ENCODE measurements at places on chromosomes 6 and 20. TPM values are rescaled to one million over a fixed set of nuclear protein-coding genes. Genes with fewer than 3 reads are reported as not detected.

- no peak for DNase-seq
These were observed 178.7 kb downstream of the CLIC5 start for GRCh38 chr6:45836984-45837383.

DNA sequence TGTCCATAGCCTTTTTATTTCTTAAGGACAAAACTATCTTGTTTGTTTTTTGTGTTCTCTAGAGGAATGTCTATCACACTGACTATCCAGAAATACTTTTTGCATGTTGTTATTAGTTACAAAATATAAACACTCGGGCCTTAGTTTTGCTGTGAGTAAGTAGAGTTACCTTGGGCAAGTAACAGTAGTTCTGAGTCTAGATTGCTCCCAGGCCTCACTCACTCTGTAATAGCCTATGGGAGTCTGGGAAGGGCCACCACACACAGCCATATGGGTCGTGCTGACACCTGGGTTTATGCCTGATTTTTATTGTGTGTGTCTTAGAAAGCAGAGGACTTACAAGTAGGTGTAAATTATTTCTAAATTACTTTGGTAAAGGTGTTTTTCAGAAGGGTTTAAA lies 185.8 kb downstream of the TMEM242 start:
- DNase-seq: no peak

GRCh38 chr6:166849749-166850183 lies 106.6 kb downstream of the RNASET2 start:
- no peak for DNase-seq

DNA sequence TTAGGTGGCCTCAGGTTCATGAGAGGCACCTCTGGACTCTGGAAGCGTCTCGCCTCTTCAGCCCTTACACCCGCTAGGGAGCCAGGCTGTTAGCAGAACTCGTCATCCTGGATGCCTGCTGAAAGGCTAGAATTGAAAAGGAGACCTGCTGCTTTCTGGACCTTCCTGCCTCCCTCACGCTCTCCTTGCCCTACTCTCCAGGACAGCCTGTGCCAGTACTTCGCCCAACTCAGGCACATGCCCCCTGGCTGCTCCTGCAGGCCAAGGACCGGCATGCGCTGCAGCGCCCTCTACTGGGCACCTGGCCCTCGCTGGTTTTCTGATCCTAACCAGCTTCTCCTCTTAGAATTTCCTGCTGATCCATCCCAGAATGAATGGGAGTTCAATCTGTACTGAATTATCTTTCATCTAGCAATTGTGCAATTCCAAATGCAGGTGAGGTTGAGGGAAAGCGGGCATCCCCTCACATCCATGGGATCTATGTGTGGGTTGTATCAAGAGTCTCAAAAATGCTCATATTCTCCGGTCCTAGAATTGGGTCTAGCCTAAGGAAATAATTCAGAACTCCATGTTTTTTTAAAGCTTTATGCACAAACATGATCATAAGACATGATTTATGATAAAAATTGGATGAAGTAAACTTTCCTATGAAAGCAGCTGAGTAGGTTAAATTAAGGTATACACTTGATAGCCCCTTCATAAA lies 78.0 kb downstream of the PTPN1 start:
- DNase-seq: peak; percentile 64

DNA sequence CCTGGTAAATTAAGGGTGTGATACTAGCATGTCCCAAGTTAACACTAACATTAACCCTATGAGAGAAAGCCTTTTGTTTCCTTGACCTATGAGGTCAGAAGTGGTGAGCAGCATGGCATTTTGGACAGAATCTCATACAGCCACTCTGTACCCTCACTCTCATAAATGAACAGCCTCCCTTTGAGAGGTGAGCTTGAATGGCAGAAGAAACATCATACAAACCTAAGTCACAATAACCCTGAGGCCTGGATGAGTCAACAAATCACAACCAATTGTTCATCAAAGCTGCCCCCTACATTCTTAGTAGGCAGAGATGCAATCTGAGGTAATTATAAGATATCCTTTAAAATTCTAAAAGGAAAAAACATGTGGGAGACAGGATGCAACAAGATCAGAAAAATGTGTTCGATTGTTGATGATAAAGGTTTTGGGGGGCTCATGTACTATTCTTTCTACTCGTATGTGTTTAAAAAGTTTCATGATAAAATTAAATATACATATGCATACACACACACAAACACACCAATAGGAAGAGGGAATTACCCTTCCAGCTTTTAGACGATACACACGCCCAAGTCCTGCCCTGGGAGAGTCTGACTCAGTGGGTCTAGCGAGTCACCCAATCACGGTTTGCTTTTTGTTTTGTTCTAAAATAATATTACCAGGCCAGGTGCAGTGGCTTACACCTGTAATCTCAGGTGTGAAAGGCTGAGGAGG lies 117.3 kb downstream of the ARHGAP18 start:
- DNase-seq: peak; percentile 74

The SYNDIG1 gene
- not detected for total RNA-seq

DNA sequence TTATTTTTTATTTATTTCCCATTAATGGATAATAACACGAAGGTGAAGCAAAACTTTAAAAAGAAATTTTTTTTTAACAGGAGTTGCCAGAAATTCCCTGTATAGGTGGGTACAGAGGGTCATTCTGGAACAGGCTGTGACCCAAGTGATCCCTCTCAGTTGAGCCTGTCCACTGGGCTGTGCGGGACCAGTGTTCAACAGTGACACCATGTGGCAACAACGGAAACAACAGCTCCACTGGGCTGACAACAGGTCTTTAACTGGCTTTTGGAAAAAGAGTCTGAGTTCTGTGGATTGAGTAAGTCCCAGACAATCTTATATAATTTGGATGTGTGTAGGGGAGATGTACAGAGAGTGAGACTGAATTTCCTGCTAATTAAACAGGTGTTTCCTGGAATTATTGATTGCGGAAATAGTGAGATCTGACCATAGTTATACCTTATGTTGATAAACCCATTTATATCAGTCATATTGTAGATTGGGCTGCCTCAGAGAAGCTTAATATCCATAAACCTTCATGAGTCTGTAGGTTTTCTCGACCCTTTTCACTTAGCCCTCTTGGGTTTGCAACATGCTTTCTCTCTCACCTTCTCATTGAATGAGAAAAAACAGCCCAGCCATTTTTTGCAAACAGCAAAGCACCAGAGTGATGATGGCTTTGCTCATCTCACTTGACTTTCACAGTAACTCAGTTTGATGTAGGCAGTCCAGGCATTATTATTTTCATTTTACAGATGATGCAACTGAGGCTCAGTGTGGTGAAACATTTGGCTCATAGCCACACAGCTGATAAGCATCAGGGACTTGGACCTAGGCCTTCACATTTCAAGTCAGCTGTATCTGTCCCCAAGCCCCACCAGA lies 17.5 kb downstream of the KIAA1755 start:
- peak; percentile 37 for DNase-seq

The GSS gene
- 121 TPM for total RNA-seq

DNA sequence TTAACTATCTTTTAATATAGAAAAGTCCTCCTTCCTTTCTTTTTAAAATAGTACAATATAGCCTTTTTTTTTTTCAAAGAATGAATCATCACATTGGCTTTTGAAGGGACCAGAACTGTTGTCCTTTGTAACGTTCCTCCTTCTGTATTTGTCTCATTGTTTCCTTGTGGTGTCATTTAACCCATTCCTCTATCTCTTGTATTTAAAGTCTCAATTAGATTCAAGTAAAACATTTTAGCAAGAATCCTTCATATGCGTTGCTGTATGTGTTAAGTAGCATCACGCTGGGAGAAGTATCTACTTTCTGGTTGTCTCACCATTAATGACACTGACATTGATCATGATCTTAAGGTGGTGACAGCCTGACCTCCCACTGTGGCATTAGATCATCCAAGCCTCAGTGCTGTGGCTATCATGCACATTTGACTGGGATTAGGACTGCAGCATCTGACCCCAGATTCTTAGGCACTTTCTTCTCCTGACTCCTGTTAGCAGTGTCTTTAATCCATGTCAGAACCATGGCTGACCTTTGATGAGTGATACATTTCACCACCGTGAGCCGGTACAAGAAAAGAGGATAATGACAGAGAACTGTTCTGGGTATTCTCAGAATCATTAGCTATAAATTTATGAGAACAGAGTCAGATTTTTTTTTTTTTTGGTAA lies 67.5 kb upstream of the TFB1M start:
- peak; percentile 44 for DNase-seq

GRCh38 chr6:20338156-20338555 lies 63.5 kb upstream of the E2F3 start:
- DNase-seq: peak; percentile 34

The DEFB113 gene
- total RNA-seq: not detected

DNA sequence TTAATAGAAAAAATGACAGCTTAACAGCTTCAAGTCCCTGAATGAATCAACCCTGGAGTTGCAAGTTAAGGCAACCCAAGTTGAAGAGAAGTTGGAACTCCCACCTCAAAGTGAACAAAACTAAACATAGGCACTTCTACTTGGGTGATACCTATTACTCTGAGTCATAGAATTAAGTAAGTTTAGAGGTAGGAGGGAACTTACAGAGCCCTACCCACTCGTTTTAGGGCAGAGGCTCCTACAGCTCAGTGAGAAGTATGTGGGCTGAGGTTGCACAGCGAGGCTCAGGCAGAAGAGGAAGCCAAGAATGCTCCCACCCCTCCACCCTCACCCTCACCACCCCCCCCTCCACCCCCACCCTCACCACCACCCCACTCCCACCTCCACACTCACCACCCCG lies 42.2 kb downstream of the NFATC2 start:
- peak; percentile 36 for DNase-seq

DNA sequence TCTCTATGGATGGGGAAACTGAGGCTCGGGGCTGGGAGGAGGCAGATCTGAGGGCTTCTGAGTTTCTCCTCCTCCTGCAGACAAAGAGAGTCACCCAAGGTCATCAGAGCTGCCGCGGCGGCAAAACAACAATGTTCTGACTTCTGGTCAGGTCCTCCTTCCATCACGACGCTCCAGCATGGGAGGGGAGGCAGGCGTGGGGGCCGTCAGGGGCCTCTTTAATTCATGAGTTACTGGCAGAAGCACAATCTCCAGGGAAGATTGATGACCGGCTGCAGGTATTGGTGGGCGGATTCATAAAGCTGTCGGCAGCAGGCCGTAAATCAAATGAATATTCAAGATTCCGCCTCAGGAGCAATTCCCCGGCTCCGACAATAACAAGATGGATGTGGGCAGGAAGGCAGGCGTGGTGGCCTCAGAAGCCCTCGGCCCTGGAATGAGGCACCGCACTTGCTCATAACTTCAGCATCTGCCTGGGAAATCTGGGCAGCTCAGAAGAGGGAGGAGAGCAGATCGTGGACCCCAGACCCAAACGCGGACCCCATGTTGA lies 19.1 kb downstream of the PCK1 start:
- peak; percentile 28 for DNase-seq

The GTSF1L gene
- total RNA-seq: not detected

DNA sequence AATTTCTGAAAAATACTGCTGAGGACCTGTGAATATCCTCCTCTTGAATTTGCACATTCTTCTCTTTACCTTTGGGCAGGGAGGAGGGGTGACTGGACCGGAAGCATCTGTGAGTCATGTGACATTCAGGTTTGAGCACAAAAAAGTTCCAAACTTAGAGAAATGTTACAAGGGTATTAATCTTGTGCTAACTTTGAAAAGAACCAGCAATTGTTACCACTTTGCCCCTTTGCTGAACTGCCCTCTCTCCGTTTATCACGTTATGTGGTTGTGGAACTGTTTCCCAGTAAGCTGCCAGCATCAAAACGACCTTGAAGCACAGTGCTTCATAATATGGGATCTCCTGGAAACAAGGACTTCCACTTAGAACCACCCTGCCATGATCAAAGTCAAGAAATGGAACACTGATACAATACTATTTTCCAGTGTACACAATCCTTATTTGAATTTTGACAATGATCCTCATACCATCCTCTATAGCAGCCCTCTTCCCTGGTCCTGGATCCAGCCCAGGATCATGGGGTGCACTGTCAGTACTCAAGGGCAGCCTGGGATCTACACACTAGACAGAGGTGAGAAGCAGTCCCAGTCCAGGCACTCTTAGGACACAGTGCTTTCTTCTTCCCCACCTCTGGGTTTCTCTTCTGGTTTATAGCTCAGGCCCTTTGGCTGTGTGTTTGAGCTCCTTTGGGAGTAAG lies 2.3 kb upstream of the TUBB1 start:
- DNase-seq: peak; percentile 56

- DNase-seq: no peak
These were observed 35.3 kb downstream of the NOL4L start for GRCh38 chr20:32549842-32550241.

The MICB gene
- 59.9 TPM for total RNA-seq

DNA sequence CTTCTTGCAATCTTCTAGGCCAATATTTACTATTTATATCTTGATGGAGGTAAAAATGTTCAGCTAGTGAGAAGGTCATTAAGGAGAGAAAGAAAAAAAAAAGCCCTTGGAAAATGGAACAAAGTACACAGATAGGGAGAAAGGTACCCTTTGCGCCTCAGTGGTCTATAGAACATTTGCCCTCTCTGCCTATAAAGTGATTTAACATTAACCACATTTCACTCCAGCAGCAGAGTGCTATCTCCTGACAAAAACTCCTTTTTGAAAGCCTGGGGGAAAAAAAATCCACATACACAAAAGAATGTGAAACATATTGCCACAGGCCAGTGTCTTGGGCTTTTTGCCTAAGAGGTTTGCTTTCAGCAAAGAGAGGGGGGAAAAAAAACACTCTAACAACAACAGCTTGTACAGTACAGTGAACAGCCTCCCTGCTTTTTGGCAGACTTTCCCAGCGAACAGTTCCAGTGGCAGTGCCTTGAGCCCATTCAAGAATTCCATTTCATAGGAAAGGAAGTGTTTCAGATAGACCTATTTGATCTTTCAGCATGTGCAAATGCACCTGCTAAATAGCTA lies 695 bp downstream of the ARHGAP18 start:
- peak; percentile 73 for DNase-seq

DNA sequence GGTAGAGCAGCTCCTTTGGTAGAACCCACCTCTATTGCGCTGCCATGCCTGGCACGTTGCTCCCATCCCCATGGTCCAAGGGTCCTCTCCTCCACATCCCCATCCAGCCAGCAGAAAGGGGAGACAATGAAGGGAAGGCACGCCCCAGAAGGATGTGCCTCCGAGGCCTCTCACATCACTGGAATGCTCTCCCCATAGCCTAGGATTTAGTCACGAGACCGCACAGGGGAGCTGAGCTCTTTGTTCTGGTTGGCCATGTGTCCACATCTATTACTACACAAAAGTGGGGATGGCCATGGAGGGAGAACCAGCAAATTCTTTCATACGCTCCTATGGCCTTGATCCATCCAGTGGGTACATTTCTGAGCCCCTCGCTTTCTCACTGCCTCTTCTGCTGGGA lies 60.5 kb upstream of the SALL4 start:
- DNase-seq: peak; percentile 92

DNA sequence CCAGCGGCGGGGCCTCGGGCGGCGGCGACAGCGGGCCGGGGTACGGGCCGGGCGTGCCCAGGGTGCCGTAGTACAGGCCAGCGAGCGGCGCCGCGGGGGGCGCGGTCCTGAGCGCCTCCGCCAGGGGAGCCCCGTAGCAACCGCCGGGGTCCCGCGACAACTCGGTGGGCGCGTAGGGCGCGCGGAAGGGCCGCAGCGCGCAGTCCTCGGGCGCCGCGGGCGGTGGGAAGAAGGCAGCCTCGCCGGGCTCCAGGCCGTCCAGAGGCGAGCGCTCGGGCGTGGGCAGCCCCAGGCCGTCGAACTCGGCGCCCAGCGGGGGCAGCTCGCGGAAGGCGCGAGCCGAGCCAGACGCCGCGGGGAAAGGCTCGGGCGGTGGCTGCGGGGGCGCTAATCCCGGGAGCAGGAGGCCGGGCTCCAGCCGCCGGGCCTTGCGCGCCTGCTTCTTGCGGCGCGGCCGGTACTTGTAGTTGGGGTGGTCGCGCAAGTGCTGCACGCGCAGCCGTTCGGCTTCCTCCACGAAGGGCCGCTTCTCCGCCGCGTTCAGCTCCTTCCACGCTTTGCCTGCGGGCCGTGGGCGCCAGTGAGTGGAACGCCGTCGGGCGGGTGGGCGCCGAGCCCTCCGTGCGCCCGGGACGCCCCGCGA lies 916 bp downstream of the SOX18 start:
- no peak for DNase-seq

The FNDC11 gene
- total RNA-seq: not detected

Measured in M059J (cell line).